LoVo (cell line): ENCODE measurements at places on chromosomes 3 and 15.

- no peak for DNase-seq
Observed at GRCh38 chr15:99994849-99995248, 261.6 kb upstream of the LYSMD4 start.

DNA sequence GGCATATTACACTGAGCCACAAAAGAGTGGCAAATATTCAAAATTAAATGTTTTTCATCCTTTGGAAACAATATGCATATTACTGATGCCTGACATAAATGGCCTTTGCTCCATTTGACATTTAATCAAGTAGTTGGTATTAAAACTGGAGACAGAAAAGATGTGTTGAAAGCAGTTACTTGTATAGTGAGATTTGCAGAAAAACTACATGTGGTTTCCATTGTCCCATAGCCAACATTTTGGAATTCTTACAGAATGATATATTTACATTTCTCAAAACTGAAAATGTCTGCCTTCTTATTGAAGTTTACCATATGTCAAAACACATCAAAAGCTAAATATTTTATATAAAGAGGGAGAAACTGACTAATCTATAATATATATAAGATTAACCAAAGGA is 21.6 kb downstream of the SHOX2 start:
- DNase-seq = no peak

GRCh38 chr15:92595506-92596381 is 59.8 kb downstream of the FAM174B start:
- DNase-seq = no peak

- no peak for DNase-seq
Observed at GRCh38 chr3:114005481-114005880, 50.8 kb downstream of the CCDC191 start.

- no peak for DNase-seq
Observed at GRCh38 chr3:43686700-43687498, 3.8 kb upstream of the ABHD5 start.
